Hippocampal formation (tissue), 2 donors: ENCODE measurements at places on chromosomes 16 and 17.
A peak's percentile ranks its signal among the peaks of the same experiment; 100 is the strongest.

DNA sequence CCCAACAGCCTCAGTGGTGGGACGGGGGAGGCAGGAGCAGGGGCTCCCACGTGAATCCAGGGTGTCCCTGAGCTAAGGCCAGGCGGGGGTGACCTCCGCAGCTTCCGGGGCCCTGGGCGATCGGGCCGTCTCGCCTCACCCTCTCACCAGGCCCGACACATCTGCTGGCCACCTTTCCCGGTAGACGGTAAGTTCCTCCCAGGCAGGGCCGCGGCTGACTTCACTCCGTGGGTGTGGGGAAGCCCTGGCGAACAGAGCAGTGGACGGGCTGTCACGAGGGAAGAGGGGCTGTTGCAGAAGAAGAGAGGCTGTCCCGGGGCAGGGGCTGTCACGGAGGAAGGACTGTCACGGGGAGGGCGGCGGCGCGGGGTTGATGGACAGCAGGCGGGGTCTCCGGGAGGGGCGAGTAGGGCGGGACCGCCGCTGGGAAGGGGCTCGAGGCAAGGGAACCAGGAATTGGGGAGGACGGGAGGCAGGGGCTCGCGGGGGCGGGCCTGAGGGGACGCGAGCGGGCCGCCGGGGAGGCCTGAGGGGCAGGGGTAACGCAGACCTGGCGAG, 498 bp downstream of the PKMYT1 start:
- DNase-seq, result no peak

GRCh38 chr16:87822108-87822970, 47.0 kb downstream of the SLC7A5 start:
- no peak for DNase-seq

DNA sequence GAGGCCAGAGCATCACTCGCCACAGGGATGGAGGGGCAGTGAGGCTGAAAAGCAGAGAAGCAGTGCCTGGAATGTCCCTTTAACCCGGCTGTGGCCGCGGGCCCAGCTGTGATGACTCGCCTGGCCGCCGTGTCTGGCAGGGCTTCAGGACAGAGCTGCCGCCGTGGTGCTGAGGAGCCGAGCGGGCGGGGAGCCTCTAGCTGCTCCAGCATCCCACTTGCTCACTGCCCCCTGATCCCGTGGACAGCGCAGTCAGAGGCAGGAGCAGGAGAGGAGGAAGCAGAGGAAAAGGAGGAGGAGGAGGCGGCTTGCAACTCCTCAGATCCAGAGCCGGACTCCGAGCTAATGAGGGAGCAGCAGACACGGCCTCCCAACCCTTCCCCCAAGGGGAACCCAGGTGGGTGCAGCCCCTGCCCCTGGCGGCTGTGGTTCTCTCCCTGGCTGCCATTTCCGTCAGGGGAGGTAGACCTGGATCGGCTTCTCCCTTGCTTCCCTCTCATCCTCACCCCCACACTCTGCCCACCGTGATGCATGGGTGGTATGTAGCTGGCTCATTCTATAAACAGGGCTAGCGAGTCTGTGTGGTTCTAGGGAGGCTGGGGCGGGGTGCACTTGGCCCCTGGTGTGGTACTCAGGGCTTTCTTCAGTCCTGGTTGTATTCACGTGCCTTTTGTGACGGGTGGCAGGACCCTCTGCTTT, 165.7 kb downstream of the CMIP start:
- peak; percentile 72 for DNase-seq

- DNase-seq, result no peak
Observed at GRCh38 chr17:48382989-48383388, 47.0 kb downstream of the SKAP1 start.

- DNase-seq, result no peak
Observed at GRCh38 chr17:12089809-12090384, 69.2 kb downstream of the MAP2K4 start.

GRCh38 chr16:81469710-81470535, 25.3 kb downstream of the CMIP start:
- peak; percentile 26 for DNase-seq

GRCh38 chr17:3002538-3003295, 60.7 kb downstream of the OR1D5 start:
- DNase-seq, result no peak

DNA sequence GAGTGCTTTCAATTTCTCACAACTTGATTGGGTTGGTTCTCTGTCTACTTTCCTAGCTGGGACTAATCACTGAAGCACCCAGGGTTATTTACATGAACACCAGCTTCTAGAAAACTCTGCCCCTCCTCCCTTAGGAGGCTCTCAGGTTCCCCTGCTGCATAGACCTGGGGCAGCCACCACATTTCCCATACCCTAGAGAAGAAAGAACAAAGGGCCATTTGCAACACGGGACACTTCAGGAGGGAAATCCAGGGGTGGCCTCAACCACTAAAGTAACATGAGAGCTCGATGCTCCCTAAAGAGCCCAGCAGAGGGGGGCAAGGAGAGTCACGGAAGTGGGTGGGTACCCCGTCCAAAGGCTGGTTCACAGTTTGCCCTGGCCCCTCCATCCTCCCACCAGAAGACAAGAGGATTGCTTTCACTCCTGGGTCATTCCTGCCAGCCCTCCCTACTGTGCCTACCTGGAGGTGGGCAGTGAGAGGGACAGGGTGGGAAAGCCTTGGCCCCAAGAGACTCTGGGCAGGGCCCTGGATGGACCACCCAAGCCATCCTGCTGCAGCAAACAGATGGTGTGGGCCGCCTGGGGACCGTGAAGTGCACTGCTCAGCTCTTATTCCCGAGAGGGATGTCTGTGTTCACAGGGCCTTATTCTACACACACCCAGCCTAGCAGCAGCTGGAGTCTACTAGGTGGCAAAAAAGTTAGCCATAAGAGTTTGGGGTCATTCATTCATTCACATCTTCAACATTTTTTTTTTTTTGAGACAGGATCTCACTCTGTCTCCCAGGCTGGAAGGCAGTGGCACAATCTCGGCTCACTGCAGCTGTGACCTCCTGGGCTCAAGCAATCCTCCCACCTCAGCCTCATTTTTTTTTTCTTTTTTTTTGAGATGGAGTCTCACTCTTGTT, 392.1 kb downstream of the SOX9 start:
- no peak for DNase-seq

- DNase-seq, result no peak
Observed at GRCh38 chr16:65740711-65741110, 618.8 kb upstream of the CDH11 start.

DNA sequence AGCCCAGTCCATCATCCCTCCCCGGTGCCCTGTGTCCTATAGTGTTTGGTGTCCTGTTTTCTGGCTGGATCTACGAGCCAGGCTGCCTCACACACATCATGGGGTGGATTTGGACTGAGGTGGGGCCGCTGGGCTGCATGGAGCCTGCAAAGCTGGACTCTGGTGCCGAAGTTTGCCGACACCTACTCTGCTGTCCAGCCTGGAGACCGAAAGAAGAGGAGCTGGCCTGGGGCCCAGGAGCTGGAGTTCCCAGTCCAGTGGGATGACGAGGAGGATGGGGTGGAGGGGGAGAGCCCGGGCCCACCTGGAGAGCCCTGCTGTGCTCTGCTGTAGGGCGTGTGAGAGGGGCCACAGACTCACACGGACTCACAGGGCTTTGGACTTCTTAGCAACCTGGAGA, 40.3 kb upstream of the ENPP7 start:
- no peak for DNase-seq

DNA sequence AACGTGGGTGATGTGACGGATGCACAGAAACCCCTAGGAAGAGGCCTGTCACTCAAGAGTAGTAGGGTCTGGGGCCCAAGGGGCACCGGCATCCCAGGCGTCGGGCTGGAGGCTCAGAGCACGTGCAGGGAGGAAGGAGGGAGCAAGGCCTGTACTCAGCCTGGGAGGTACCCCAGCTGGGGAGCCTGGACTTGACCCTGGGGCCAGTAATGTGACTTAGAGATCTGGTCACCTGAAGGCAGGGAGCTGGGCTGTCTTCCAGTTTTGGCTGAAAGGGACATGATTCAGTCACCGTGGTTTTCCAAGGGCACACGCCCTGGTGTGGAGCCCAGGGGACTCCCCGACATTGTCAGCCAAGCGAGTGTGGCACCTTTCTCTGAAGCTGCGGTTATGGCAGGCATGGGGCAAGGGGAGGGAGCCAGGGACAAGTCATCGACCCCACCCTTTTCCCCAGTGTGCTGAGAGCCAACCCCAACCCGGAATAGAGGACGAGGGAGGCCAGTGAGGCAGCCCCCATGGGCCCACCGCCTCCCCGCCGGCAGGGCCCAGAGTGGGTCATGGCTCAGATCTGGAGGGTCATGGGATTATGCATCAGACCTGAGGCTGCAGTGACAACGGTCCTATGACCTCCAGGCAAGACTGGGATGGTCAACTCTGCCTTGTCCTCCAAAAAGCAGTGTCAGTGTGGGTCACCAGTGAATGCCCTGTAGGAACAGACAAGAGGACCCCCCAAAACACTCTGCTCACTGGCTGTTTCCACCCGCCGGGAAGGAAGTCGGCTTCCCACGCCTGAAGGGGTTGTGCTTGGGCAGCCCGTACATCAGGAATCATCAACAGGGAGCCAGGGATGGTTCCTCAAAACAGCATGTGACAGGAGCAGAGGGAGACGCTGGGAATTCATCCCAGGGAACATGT, 41.9 kb downstream of the MEAK7 start:
- DNase-seq, result no peak

- no peak for DNase-seq
Observed at GRCh38 chr17:39170109-39170508, 4.1 kb upstream of the ARL5C start.

DNA sequence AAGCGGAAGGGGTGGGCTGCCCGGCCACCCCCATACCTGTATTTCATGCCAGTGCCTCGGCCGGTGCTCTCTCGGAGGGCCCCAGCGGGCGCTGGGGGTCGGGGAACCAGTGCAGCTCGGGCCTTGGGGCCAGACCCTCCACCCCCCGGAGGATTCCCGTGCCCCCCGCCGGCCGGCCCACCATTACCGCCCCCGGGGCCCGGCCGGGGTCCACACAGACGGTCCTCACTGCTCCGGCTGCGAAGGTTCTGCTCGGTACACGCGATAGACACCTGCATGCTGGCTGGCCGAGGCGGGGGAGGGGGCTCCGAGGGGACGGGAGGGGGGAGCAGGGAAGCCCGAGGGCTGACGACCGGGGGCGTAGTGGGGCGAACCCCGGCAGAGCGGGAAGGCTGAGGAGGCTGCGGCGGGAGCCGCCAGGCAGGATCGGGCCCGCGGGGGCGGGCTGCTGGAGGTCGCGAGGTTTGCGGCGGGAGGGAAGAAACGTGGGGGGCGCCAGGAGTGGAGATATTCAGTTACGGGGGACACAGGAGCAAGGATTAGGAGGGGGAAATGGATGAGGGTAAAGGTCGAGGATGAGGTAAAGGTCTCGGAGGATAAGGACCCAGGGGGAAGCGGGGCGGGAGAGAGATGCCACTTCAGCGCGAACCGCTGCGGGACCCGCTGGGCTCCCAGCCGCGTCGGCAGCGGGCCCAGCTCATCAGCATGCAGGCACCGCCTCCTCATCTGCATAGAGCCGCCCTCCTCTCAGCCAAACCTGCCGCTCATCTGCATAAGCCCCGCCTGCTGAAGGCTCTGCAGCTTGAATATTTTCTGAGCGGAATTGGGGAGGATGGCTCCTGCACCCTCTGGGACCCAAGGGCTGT, at the start of gene KCNAB3:
TSS of gene KCNAB3 (minus strand) at position 699 of the 866 bp plus-strand sequence. CDS start at position 278, 421 bp downstream.
- peak; percentile 19 for DNase-seq
